ENCODE measurements at places on chromosomes 6 and 20. TPM values are rescaled to one million over a fixed set of nuclear protein-coding genes. Genes with fewer than 3 reads are reported as not detected.

The HLA-DPB1 gene
- total RNA-seq, result 20.9 TPM

The CST5 gene
- not detected for total RNA-seq

The SLC17A2 gene
- total RNA-seq, result not detected

The NTSR1 gene
- total RNA-seq, result not detected

The GATA5 gene
- not detected for total RNA-seq

GRCh38 chr6:122620428-122620827, 10.2 kb downstream of the PKIB start:
- no peak for DNase-seq

DNA sequence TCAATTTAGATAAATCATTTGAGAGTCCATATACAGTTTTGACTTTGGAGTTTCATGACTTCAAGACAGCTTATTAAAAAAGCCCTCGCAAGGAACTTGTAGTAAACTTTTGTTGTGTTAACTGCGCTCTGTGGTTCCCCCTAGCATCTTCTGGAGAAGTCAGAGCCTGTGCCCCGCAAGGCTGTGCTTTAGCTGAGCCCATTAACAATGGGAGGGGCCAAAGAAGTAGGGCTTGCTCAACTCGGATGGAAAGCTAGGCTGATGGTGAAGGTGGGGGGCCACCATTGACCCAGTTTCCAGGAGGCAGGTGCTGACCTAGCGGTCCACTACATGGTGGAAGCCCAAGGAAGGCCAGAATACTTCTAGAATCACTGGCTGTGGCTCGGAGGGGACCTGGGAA, 29.3 kb upstream of the OVOL2 start:
- no peak for DNase-seq

DNA sequence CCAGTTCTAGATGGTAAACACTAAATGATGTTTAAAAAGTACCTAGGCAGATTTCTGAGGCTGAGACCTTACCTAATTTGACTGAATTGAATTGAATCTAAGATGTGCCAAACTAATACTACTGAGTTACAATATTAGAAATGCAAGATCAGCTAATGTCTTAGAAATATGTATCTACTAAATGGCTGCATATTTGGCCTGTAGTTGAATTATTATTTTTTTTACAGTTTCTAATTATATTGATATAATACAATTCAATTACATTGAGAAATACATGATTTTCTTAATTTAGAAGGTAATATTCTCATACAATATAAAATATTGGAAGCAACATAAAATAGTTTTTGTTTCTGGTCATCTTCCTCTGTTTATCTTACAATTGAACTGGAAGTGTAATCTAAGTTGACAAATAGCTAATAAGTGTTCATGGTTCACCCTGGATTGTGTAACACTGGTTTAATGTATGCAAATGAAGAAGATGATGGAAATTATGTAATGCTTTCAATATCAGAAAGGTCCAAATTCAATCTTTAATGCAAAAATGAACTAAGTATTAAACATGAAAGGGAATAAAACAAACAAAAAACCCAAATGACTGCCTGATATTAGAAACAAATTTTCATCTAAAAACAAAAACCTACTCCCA, 2.9 kb downstream of the MAP3K7 start:
- no peak for DNase-seq

DNA sequence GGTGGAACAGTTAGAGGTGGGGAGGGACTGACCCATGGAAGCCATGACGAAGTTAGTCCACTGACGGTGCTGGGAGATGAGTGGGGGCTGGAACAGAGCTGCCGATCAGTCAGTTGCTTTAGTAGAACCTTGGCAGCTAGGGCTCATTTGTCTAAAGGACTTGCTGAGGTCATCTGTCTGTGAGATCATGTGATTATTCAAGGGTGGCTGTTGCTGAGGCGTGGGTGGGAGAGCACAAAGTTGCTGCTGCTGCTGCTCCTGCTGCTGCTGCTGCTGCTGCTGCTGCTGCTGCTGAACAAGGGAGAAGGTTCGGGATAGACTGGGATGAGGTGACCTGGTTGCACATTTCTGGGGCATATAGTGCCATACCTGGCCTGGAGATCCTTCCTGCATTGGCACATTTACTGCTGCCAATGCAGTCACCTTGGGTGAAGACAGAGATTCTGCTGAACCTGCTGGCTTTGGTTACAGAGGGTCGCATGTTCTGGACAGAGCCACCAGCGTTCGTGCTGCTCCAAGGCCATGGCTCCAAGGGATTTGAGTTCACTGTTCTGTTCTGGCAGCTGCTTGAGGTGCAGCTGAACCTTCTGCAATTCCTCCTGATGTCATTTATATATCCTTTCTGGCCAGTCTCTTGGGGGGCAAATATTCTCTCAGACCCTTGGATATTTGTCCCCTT, 840.5 kb downstream of the HACE1 start:
- no peak for DNase-seq

DNA sequence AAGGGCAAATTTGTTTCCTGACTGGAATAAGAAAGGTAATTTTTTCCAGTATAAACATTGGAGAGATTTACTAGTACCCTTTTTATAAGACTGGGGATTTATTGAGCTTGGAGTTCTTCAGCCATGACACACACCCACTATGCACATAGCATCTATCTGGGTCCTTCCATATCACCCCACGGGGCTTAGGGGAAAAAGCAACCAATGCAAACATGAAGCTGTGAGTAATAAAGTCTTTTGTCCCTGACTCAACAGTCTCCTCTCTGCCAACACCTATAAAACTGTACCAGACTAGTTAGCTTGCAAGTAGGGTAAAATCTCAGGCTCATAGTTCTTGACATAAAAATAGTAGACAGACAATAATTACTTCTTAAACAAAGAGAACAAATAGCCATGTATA, 23.4 kb downstream of the COL21A1 start:
- DNase-seq, result no peak

GRCh38 chr20:17161673-17162481, 65.0 kb upstream of the PCSK2 start:
- no peak for DNase-seq

DNA sequence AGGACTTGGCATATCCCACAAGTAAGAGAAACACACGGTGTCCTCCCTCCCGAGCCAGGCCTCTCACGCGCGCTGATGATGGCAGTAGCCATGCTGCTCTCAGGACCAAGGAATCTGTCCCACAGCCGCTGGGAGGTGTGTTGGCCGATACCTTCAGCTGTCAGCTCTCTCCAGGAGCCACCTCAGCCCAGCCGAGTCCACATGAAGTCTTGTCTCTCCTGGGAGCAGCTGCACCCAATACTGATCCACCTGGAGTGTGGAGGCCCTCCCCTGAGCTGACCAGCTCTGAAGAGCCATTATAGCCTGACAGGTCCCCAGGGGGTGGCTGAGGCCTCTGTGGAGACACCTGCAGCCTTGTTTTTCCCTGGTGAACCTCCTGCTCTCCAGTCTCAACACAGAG, 23.8 kb upstream of the NXT1 start:
- no peak for DNase-seq

DNA sequence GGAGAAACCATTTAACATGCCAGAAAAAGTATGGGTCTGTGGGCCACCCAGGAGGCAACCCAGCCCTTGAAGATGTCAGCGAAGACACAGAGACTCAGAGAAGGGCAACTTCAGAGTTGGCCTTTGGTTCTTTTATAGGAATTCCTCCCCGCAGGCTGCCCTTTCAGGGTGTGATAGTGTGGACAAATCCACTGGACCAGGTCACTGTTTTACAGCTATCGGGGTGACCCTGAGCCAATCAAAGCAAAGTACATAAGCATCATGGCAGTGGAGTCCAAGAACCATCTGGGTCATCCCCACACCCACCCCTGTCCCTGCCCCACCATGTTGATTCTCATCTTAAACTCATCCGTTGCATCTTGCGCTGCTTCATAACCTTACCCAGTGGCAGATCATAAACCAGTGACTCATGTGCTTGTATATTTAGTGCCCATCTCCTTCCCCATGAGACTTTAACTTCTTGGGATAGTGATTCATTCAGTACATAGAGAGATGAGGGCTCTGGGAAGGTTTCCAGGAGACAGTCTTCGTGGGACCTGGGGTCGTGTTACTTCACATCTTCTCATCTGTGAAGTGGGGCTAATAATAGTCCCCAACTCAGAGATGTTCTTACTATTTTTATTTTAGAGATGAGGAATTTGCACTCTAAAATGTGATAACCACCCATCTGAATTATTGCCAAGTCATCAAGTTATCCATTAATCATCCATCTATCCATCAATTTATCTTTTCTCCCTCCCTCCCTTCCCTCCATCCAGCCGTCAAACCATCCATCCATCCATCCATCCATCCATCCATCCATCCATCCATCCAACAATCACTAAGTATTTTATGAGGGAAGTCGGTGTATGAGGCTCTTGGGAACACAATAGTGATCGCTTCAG, 51.0 kb downstream of the EDN3 start:
- no peak for DNase-seq

DNA sequence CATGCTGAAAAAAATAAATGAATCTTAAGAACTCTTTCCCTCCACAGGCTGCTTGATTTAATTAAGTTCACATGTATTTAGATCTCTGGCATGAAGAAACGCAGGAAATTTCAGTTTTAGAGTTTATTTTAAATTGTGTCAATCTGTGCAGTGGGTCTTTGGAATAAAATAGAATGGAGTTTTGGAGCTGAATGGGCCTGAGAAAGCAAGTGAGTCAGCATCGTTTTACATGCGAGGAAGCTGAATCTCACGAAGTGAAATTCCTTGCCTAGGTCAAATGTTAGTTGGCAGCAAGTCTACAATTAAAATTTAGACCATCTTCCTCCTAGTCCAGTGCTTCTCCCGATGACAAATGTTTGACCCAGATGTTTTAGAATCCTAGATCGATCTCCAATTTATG, 22.4 kb downstream of the MAP7 start:
- DNase-seq, result no peak

- no peak for DNase-seq
Measured at GRCh38 chr20:9025643-9026042, 43.2 kb upstream of the PLCB4 start.
